Daoy (cell line): ENCODE measurements at places on chromosomes 16 and 17. TPM values are rescaled to one million over a fixed set of nuclear protein-coding genes. Genes with fewer than 3 reads are reported as not detected.

Gene MFAP4
- total RNA-seq, result 0.24 and 0.69 TPM in 2 replicates

DNA sequence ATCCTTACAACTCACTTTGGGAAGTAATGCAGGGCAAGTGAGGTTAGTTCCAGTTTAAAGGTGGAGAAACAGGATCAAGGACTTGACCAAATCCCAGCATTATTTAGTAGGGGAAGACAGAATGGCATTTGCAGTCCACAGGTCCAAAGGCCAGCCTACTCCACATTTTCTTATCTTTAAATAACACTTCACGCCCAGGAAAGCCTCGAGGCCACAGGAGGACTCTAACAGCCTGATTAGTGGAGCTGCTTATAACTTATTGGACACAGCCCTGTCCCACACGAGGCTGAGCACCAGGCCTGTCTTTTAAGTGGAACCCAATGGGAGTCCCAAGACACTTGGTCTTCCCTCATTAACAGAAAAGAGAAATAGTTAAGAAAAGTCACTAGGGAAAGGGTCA is 12.1 kb upstream of the HYDIN start:
- DNase-seq, result no peak

DNA sequence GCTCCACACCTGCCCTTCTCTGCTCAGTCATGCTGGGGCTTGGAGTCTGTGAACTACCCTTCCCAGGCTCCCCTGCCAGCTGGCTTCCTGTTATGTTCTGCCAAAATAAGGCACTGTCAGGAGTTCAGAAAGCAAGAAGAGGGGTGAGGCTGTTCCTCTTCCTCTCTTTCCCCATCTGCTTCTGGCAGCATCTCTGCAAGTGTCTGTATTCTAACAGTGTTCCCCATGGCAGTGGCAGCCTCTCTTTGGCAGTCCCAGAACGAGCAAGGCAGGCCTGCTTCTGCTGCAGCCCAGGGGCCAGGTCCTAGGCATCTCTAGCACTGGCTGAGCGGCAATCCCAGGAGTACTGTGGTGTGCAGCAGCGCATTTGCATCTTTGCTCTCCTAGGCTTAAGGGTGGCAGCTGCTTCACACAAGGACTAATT is 219.1 kb downstream of the STX8 start:
- DNase-seq, result no peak

Gene ITGAX
- 0.42 and 1.5 TPM in 2 replicates for total RNA-seq
